GOT3 (cell line): ENCODE measurements at places on chromosomes 16 and 17.

DNA sequence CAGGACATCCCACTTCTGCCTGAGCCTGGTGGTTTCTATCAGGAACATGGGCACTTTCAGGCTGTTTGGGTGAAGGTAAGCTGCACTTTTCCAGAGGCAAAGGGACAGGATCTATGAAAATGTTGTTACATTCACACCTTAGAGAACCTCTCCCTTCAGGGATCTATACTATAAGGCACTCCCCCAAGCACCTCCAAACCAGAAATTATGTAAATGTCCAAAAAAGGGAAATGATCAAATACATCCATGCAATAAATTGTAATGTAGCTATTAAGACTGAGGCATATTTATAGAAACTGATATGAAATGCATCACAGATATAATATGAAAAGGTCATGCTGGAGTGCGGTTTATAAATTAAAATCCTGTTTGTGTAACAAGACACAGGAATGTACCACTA is 23.3 kb upstream of the COG7 start:
- DNase-seq = no peak

- DNase-seq = no peak
Observed at GRCh38 chr17:7838090-7839075, 4.4 kb downstream of the KDM6B start.

- no peak for DNase-seq
Observed at GRCh38 chr16:75471723-75472633, 7.5 kb upstream of the TMEM170A start.

DNA sequence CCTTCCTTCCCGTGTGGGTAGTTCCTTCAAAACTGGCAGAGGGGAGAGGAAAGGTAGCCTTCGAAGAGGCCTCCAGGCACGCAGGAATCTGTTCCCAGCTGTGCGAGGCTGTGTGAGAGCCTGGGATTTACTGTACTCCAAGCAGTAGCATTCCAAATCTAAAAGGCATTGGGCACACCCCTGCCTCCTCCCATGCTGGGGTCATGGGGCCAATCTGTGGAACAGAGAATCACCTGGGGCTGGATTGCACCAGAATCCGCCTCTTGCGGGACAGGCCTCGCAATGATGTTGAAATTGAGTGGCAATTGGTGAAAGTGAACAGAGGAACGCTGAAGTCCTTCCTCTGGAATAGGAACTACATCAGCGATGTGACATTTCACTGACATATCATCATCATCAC is 72.5 kb upstream of the IRX3 start:
- no peak for DNase-seq

DNA sequence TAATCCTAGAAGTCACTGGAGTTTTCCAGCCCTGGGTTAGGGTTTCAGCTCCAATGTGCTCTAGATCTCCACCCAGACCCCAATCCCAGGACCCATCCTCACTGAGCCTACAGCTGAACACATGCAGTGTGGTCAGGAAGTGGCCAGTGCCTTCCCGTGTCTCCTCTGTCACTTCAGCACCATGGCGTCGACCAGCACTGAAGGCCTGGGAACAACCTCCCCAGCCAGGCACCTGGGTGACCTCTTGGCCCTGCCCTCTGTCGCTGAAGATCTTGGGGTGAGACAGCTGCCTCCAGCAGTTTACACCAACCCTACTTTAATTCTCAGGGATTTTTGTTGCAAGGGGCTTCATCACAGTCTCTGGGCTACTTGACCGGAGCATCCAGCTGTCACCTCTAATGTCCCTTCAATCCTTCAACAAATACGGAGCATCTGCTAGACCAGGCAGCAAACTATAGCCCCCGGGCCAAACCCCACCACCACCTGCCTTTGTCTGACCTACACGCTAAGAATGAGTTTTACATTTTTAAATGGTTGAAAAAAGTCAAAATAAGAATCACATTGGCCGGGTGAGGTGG is 18.0 kb upstream of the GSG1L start:
- no peak for DNase-seq

DNA sequence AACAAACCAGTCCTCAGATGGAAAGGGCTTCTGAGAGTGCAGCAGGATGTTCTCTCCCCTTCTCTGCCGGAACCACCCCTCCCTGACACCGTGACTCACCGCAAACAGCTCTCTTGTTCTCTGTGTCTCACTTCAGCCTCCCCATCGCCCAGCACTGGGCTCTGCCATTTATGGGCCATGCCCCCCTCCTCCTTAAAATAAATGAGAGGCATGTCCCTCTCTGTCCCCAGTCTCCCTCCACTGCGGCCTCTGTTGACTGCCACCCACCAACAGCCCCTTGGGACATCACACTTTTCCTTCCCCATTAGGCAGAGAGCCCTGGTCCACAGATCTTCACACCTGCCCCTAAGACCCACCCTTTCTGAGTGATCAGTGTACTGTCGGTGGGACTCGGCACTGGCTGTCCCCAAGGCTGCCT is 6.3 kb downstream of the CCDC102A start:
- DNase-seq = no peak

GRCh38 chr17:8071496-8071895 is 16.0 kb downstream of the ALOX12B start:
- no peak for DNase-seq

DNA sequence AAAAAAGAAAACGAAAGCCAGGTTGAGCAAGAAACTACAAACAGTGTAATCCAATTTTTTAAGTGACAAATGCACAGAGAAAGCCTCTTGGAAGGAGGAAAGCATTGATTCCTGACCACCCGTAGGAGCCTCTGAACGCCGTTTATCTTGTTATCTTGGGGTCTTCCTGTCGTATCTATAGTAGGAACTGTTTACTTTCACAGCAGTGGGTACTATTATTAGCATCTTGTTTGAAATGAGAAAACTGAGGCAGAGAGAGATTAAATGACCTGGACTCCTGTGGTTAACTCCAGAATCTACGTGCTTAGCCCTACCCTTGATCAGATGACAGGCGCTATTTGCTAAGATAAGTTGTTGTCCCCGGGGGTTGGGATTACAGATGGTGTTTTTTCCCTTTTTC is 196.7 kb upstream of the FOXF1 start:
- DNase-seq = no peak

- no peak for DNase-seq
Observed at GRCh38 chr17:49996121-49996494, 1.1 kb upstream of the DLX3 start.

GRCh38 chr17:49491192-49491769 is 3.8 kb upstream of the NGFR start:
- DNase-seq = no peak

GRCh38 chr16:57997176-57997527 is 3.3 kb downstream of the ZNF319 start:
- DNase-seq = no peak

DNA sequence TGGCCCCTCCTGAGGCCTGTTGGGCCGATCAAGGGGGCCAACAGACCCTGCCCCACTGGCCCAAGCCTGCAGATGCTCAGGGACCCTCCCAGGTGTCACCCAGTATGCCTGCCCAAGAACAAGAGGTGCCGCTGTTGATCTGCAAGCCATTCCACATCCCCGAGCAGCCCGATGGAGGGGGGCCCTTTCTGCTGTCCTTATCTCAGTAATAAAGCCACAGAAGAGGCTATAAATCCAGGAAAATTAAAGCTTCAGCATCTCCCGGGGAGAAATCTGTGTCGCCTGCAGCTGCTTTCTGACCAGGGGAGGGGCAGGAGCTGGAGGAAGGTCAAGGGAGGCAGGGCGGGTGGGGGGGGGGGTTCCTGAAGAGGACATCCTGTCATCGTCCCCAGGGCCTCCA is 11.7 kb upstream of the CACNA1H start:
- DNase-seq = no peak

DNA sequence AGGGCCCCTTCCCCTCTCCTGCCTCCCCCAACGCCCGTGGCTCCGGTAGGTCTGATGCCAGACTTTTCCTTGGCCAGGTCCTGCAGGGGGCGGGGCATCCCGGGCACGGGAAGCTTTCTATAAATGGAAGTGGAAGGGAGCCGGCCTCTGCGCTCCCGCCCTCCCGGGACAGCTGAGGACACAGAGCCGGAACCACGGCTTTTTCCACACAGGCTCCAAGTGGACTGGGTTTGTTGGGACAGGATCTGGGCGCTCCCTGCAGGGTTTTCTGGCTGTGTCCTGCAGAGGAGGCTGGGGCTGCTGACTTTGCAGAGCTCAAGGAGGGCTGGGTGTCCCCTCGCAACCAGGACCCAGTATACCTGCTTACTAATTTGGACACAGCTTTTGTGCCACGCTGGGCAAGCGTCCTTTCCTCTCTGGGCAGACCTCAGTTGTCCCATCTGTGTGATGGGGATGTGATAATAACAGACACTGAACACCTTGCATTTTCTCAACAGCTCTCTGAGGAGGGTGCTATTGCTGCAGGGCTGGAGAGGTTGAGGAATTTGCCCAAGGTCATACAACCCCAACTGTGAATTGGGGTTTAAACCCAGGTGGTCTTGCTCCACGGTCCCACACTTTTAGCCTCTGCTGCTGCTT is 1.8 kb downstream of the TNS4 start:
- DNase-seq = no peak

DNA sequence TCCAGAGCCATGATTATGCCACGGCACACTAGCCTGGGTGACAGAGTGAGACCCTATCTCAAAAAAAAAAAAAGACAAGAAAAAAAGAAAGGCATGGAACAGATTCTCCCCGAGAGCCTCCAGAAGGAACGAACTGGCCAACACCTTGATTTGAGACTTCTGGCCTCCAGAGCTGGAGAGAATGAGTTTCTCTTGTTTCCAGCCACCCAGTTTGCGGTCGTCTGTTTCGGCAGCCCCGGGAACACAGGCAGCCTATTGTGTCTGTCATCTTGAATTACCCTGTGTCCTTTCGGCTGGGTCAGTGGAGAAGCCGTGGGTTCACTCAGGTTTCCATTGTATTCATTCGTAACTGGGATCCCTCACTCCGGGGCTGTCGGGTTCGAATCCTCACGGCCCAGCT is 83.9 kb downstream of the RPA1 start:
- DNase-seq = no peak

GRCh38 chr16:11107780-11108465 is 148.1 kb downstream of the SOCS1 start:
- DNase-seq = no peak

DNA sequence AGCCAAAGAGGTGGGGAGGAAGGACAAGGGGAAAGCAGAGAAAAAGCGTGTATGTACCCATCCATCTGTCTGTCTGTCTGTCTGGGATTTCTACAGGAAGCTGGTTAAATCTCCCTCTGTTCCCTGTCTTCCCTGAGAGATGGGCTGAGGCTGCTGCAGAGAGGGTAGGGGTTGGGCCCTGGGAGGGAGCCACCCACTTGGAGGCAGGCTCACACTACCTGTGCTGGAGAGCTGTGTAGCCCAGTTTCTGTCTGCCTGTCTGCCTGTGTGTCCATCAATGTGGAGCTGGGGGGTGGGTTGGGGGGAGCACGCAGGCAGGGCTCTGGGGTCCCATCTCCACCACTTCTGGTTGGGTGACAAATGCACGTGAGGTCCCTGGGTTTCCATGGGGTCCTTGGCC is 18.6 kb upstream of the C17orf113 start:
- DNase-seq = no peak

DNA sequence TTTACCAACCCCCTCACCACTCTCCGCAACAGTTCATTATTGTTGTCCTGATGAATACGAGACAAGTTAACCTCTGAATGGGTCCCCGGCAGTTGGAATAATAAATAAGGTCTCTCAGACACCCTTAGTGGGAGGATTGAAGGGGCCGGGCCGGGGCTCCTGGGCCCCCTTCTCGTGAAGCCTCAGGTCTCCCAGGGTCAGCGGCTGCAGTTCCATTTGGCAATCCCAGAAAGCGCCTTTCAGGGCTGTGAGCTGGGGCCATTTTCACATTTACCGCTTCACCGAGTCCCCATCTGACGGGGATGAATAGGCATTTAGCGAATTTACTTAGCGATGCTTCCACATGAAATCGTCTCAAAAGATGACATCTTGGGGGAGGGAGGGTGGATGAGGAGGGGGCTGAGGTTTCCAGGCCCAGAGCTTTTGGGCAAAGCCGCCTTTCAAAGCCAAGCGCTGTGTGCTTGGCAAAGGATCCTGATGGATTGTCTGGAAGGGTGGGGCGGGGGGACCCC is 309.8 kb downstream of the XYLT1 start:
- no peak for DNase-seq

- no peak for DNase-seq
Observed at GRCh38 chr17:47072886-47073285, 93.8 kb upstream of the RPRML start.
